Stimulated activated CD4-positive, alpha-beta T cell treated with anti-CD3 and anti-CD28 coated beads, Interleukin-12 subunit alpha, Interleukin-12 subunit beta, amount 100 ng/mL, for 4 hours (primary cell): ENCODE measurements at places on chromosomes 3 and 15.
A peak's percentile ranks its signal among the peaks of the same experiment; 100 is the strongest.

DNA sequence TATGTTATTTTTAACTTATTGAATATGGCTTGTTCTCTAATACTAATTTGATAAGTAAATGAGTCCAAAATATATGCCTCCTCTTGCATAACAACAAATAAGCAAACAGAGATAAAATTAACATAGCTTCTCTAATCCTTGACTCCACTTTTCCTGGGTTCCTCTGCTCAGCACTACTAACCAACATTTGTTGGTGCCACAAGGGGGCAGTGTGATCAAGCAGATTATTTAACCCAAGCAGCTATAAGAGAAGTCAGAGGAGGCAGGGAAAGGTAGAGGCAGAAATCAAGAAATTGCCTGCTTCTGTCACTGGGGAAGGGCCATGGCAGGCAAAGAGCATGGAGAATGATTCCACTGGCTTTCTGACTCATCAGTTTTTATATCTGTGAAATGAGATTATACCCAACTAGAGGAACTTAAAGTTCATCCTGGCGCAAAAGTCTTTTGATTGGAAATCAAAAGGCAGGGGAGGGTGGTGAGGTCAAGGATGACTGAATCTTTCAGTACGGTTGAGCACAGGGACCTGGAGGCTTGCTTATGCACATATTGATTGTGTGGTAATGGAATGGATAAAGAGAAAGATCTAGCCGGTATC lies 152.2 kb downstream of the IGSF11 start:
- DNase-seq: peak; percentile 62

GRCh38 chr3:55283441-55283925 lies 203.6 kb downstream of the WNT5A start:
- no peak for DNase-seq

DNA sequence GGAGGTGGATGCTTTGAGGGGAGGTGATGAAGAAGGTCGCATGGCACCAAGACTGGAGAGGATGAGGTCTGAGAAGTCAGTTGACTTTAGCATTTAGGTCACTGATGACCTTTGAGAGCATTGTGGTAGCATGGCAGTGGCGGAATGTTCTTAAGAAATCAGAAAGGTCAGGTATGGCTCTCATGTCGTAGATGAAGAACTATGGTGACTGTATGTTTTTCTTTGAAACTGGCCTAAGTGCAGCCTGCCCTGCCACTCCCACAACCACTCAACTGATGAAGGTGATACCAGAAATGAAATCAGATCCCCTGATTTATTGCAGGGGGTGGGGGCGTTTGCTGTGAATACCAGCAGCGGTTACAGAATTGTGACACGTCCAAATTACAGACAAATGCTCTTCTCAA lies 102.6 kb downstream of the ITPR1 start:
- no peak for DNase-seq

DNA sequence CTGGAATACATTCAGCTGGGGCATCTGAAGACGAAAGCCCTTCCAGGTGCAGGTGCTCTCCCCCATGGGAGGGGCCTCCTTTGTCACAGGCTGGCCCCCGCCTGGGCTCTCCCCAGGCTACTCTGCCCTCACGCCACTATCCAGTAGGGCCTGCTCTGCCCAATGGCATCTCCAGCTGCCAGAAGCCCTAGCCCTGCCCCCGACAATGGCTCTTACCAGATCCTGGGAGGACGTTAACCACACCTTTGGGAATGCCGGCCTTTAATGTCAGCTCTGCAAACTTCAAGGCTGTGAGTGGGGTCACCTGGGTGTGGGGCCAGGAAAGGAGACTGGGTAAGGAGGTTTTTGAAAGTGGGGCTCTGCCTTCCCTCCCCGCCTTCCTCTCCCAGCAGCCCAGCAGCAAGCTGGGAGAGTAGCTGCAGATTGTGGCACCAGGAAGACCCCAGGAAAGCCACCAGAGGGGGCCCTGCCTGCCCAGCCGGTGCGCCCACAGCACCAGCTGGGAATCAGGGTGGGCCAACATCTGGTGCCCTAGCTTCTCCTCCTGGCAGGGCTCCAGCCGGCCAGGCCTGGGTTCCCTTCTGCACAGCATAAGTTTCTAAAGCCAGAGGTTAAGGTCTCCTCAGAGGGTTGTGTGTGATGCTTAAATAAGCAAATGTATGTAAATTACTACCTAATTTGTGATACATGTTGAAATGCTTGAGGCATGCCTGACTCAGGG lies 40.4 kb upstream of the SLC41A3 start:
- no peak for DNase-seq

GRCh38 chr15:73403171-73403570 lies 34.4 kb upstream of the HCN4 start:
- no peak for DNase-seq

GRCh38 chr3:49689046-49689907 lies at the start of the genes MST1 and RNF123:
MST1 (minus strand) TSS chr3:49689474; CDS start chr3:49688691, 783 bp downstream.
RNF123 (plus strand) TSS chr3:49689557; CDS start chr3:49691166, 1,609 bp downstream.
- peak; percentile 92 for DNase-seq

DNA sequence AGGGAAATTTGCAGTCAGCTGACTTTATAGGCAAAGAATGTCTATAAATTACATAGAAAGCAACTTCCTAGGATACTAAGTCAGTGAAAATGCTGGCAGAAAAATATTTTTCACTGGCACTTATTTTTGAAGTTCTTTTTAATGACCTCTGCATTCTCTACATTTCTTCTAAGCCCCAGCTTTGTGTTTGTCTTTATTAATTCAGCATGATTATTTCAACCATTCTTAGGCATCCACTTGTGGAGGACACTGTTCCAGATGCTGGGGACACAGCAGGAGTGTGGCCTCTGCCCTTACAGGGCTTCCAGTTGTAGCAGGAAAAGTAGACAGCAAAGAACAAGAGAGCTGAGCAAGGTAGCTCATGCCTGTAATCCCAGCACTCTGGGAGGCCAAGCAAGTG lies 15.0 kb downstream of the LRRK1 start:
- no peak for DNase-seq

DNA sequence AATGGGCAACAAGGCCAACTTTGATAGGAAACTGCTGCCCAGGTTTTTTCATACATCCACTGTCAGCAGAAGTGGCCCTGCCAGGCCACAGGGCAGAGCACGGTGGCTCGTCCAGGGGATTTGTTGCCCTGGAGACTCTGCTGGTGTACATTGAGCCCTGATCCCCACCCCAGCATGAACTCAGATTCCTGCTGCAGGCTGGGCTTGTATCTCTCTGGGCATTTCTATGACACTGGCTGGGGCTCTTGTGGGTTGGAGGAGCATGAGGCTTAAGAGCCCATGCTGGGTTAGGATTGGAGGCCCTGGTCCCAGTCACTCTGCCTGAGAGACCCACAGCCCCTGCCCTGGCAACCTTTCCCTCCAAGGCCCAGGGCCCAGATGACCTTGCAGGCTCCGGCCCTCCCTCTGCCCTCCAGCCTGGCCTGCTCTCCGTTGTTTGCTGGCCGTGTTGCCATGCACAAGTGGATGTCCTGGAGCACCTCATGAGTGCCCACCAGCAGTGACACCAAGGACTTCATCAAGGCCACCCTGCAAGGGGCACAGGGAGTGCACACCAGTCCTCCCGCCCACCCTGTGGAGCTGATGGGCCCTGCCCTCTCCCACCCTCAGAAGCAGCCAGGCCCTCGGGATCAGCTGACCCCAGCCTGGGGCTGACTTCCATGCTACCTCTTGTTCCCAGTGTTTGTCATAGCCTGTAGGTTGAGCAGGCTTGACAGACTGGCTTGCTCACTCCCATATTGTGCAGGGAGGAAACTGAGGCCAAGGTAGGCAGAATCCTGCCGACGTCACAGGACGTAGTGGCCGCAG lies 58.2 kb downstream of the ZNF445 start:
- DNase-seq: no peak

- DNase-seq: no peak
Observed at GRCh38 chr3:172280406-172281051, 167.7 kb downstream of the GHSR start.

GRCh38 chr3:64992530-64993285 lies 304.9 kb upstream of the ADAMTS9 start:
- no peak for DNase-seq

GRCh38 chr3:190385731-190386688 lies 2.0 kb upstream of the CLDN16 start:
- no peak for DNase-seq

DNA sequence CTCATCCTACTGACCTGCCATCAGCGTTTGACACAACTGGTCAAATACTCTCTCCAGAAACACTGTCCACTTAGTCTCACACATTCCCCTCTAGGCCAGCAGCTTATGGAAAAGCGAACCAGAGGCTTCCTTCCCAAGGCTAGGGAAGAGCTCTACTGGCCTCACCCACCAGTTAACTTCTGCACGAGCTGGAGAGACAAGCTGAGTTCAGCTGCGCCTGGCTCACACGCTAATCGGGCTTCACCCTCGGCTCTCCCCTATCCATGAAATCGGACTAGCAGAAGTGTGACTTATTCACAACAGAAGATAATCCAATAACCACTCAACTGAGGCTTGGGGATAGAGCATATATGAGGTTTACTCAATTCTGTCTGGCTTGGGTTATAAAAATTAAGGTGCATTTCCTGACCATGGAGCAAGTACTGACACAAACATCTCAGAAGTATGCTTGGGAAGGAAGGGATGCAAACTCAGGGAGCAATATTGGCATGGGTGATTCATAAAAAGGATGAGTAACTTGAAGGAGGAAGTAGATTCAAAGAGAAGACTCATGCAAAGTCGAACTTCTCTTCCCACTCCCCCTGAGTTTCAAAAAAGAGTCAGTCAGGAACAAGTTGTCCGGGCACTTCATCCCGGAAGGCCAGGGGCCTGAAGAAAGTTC lies 73.1 kb downstream of the XXYLT1 start:
- no peak for DNase-seq

- no peak for DNase-seq
Observed at GRCh38 chr3:42195879-42196330, 70.1 kb downstream of the CCK start.

- no peak for DNase-seq
Observed at GRCh38 chr3:192957441-192958021, 39.9 kb upstream of the MB21D2 start.

- no peak for DNase-seq
Observed at GRCh38 chr3:27326629-27327545, 42.3 kb downstream of the NEK10 start.
